GM23248 (cell line): ENCODE measurements at places on chromosomes 2 and 18.

DNA sequence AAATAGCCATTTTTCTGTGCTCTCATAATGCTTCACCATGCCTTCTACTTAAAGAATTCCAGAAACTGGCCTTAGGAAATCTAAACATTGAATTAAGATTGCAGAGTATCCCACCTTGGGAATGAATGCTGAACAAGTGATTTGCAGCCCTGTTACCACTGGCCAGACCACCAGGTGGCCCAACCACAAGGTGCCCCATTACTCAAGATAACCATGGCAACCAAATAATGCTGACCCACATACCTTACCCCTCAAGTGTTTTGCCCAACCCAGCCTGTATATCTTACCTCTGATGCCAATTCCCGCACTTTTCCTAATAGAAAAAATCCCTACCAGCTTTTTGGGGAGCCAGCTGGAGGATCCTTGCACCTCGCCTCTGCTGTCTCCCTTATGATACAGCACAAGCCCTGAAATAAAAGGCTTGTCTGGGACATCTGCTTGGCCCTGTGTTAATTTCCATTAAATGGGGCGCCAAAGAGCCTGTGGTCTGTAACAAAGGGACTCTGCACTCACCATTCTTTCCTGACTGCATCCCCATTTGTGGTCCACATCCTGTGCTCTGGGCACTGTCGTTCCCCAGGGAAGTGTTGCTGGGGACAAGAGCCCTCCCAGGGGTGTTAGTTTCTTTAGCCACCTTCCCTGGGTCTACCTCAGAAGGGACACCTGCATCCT lies 17.3 kb upstream of the KCNF1 start:
- no peak for DNase-seq

- DNase-seq, result peak; percentile 77
Measured at GRCh38 chr2:64888591-64889309, 100.4 kb upstream of the SLC1A4 start.

GRCh38 chr2:27091746-27092695 lies 5.4 kb downstream of the KHK start:
- no peak for DNase-seq

DNA sequence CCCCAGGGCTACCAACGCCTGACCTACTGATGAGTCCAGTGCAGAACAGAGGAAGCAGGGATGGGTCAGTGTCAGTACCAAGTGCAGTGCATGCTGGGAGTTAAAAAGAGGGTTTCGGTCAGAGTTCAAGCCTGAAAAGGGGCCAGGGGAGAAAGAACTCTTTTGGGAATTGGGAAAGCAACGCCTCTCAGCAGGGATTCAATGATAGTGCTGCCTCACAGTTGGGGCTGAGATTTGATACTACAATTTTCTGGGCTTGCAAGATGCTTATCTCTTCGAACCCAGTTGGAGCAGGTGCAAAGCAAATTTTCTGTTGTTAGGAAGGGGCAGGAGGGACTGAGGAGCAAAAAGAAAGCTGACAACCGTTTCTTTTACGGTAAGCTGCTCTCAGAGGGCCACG lies 82.6 kb downstream of the CERKL start:
- no peak for DNase-seq

DNA sequence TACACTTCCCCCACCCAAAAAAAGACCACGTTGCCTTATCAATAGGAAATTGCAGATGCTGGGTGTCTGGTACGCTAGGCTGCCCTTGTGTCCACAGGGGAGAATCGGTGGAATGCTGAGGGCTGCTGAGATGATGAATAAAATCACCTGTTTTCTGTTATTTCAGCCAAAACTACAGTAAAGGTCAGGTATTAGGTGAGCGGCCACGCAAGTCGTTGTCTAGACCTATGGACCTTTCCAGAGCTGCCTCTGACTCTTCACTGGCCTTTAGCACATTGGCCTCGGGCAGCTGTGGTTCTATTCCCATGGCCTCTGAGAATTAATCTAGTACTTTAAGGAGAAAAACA lies 89.6 kb downstream of the MTCL1 start:
- DNase-seq, result no peak

DNA sequence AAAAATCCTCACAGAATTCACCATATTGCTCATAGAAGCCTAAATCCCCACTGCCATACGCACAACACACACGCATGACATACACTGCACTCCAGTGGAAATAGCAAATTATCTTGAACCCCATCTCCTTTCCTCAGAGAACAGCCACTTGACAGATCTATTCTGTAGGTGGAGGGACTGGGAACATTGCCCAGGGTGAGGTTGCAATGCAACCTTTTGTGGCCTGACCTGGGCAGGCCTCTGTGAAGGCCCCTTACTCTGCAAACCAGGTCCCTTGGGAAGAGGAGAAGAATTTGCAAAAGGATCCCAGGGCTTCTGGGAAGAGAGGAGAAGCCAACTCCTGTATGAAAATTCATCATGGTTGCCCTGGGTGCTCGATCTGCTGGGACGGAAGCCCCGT lies 51.9 kb downstream of the SDC1 start:
- DNase-seq, result no peak

GRCh38 chr2:760001-760400 lies 82.8 kb upstream of the TMEM18 start:
- DNase-seq, result no peak

- DNase-seq, result peak; percentile 86
Measured at GRCh38 chr2:24635181-24635580, 144.1 kb downstream of the NCOA1 start.

- DNase-seq, result no peak
Measured at GRCh38 chr2:199191461-199191860, 266.3 kb downstream of the SATB2 start.

DNA sequence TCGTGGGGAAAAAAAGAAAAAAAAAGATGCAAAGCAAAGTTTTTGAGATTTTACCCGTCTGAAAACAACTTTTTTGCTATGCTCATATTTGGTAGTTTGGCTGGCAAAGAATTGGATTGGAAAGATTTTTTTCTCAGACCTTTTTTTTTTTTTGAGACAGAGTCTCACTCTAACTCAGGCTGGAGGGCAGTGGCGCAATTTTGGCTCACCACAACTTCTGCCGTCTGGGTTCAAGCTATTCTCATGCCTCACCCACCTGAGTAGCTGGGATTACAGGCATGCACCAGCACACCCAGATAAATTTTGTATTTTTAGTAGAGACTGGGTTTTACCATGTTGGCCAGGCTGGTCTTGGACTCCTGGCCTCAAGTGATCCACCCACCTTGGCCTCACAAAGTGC lies 56.3 kb upstream of the TANC1 start:
- DNase-seq, result no peak

DNA sequence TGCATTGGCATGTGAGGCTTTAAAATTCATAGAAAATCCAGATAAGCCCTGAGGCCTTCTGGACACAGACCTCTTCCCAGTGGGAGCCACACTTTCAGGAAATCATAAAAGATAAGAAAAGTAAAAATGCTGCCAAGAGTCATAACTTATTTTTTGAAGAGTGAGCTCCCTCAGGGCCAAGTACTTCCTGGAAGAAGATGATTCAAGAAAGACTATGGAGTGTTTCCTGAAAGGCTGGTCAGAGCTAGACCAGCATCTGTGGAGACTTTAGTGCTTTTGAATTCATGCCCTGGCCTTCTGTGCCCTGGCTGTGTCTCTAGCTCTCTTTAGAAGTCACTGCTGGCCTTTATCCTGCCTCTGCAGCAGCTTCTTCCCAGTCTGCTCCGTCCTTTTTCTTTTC lies 6.4 kb upstream of the XDH start:
- peak; percentile 28 for DNase-seq

GRCh38 chr2:159202568-159203071 lies 83.9 kb downstream of the WDSUB1 start:
- DNase-seq, result peak; percentile 99

GRCh38 chr2:218708086-218708485 lies 2.5 kb upstream of the TTLL4 start:
- DNase-seq, result no peak

- DNase-seq, result no peak
Measured at GRCh38 chr2:129469871-129470270, 509.6 kb upstream of the RAB6C start.

GRCh38 chr2:188524519-188525113 lies 232.9 kb downstream of the GULP1 start:
- DNase-seq, result peak; percentile 76

DNA sequence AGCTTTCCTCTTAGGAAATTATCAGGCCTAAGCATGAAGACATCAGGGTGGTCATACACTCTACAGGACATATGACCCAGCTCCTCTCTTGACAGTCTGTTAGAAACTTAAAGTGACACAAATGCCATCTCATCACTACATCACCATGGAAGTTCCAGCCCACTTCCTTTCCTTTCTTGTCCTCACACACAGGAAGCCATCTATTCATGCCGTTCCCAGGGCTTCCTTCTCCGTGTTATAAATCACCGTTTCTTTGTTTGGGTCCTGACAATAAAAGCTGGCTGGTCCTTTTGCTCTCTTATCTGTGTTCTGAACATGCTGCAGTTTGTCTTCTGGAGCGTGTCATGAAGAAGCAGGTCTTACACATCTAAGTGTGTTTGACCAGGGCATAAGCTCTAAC lies 692.1 kb upstream of the CELF4 start:
- DNase-seq, result no peak

DNA sequence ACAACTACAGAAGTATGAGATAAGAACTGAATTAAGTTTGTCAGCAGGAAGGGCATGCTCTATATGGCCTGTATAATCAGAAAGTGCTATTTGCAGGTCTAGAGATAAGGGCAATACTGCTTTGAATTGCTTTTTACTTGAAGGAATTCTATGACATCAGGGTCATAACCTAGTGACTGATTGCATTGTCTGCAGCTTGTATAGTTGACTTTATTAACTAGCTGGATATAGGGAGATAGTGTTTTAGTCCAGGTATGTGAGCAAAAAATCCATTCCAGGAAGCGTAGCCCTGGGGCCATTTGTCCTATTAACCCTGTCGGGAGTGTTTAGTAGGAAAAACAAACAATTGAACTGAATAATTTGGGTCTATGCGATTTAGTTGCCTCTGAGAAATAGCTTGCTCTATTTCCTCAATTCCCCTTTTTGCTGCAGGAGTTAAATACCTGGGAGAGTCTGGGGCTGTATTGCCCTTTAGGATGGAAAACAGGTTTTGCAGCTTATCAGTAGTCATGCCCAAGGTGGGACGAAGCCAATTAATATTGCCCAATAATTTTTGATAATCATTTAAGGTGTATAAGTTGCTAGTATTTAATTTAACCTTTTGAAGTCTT lies 30.0 kb downstream of the HTR2B start:
- no peak for DNase-seq

GRCh38 chr2:239911641-239912071 lies 113.5 kb downstream of the NDUFA10 start:
- no peak for DNase-seq

DNA sequence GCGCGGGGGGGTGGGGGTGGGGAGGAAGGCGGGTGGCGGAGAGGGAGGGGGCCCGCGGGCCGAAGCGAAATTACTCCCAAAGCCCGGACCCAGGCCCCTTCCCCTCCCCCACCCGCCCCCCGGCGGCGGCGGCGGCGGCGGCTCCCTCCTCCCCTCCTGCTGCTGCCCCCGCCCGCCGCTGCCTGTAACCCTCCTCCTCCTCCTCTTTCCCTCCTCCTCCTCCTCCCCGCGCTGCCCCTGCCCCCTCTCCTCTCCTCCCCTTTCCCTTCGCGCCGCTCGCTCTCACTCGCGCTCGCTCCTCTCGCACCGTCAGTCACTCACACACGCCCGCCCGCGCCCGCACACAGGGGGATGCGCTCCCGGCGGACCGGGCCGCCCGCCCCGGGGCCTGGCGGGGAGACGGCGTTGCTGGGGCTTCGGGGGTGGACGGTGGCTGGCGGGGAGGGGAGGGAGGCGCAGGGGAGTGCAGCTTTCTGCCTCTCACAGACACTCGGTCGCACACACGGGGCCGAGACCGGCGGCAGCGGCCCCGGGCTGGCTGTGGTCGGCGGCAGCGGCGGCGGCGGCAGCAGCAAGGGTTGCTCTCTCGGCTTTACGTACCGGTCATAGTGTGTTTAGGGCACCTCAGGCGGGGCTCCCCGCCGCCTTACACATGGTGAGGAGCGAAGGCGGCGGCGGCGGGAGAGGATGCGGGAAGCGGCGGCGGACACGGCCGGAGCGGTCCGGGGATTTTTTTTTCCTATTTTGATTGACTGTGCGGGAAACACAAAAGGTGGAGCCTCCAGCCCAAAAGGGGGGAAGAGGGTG lies 405 bp downstream of the SP3 start:
- DNase-seq, result peak; percentile 89

DNA sequence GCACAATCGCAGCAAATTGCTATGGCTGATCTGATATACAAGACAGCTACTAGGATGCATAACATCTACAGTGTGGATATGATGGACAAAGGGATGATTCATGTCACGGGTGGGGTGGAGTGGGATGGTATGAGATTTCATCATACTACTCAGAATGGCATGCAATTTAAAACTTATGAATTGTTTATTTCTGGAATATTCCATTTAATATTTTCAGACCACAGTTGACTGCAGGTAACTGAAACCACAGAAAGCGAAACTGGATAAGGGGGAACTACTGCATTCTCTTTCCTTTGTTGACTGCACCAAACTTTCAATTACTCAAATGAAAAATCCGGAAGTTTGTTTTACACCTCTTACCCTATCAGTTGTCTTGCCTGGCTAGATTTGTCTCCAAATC lies 94.4 kb upstream of the NEUROD1 start:
- peak; percentile 55 for DNase-seq

DNA sequence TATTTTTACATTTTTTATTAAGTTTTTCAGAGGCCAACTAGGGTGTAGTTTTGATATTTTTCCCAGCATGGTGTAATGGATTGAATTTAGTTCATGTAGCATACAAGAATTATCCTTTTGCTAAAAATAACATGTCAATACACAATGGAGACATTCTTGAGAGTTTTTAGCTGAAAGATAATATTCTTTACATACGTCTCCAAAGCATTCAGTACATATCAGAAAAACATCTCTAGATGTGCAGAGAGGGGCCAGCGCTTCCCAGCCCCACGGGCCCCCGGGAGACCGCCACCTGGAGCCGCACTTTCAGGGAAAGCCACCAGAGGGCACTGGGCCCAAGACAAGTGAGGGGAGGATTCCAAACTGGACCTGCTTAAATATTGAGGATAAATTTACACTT lies 499.4 kb downstream of the GALR1 start:
- peak; percentile 12 for DNase-seq

DNA sequence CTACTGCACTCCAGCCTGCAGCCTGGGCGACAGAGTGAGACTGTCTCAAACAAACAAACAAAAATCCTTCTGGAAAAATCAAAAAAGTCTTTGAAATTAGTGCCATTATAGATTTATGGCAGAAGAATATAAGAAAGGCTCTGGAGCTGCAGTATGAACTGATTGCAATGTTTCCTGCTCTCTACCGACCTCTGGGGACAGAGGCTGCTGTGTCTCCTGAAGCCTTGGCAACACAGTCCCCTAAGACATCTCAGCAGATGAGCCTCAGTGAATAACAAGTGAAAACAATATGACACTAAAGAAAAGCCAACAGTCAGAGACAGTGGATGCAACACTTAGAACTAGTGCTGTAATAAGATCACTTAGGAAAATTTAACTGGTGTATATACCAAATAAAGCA lies 494.9 kb upstream of the LRATD1 start:
- no peak for DNase-seq

GRCh38 chr2:75787532-75788132 lies 76.9 kb upstream of the GCFC2 start:
- peak; percentile 59 for DNase-seq

DNA sequence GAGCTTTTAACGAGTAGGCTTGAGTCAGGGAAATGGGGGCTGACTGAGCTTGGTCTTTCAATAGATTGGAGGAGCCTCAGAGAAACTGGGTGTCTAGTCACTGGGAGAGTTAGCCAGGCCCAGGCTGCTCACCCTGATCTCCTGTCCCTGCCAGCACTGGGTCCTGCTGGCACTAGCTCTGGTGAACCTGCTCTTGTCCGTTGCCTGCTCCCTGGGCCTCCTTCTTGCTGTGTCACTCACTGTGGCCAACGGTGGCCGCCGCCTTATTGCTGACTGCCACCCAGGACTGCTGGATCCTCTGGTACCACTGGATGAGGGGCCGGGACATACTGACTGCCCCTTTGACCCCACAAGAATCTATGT lies 720 bp downstream of the KRTCAP3 start:
- DNase-seq, result peak; percentile 19
